ENCODE measurements at places on chromosomes 3 and 15.

DNA sequence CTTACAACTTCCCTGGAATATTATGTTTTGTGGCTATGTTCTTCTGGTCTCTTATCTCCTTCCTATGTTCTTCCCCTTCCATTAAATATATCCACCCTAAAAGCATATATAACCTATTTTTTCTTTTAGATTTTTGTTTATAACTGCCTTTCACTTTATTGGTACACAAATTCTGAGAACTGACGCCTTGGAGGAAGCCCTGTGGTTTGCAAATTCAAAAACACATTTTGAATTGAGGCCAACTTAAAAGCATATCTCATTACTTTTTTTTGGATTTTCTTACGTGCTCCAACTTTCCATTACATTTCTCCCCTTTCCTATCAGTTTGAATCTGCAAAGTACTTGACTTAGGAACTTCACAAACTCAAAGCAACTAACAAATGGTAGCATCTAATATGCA, 15.3 kb upstream of the COLQ start:
- DNase-seq: no peak

DNA sequence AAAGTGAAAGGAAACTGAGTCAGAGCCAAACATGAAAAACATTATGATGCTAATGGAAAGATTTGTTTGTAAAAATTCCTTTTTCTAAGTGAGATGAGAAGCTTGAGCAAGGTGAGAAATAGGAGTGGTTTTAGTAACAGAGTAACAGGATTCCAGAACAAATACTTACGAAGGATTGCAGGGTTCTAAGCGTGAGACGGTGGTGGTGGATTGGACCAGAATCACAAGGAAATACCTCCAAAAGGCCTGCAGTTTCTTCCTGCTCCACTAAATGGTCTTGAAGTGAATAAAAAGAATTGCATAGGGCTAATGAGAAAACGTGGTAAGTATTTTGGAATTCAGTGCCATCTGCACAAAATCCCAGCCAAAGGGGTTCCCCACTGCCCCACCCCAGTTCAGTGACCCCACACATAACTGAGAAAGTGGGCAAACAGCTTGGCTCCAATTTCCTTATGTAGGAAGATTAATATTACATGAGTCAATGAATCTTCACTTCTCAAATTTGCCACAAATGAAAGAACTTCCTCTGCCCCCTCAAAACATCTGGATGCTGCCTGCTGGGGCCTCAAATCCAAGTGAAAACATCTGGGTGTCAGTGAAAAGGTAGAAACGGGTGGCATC, 283.8 kb upstream of the NR2F2 start:
- no peak for DNase-seq

GRCh38 chr15:31403606-31404005, 77.0 kb downstream of the KLF13 start:
- DNase-seq: no peak

DNA sequence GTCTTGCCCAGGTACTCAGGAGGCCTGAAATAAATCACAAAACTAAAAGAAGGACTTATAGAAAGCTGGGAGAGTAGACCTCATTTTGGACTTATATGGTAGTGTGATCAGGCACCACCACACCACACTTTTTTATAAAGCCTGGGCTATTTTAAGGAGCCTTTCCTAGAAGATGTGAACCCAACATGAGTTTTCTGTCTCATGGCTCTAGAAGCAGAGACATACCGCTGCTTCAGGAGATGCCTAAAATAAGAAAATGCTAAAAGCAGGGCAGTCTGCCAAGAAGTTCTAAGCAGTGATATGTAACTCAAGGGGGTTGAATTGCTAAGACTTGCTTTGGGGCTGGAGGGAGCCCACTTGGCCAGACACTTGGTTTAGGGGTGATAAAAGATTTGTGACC, 49.6 kb downstream of the SUMF1 start:
- no peak for DNase-seq

GRCh38 chr15:76204109-76204845, 107.0 kb downstream of the ETFA start:
- no peak for DNase-seq

GRCh38 chr3:69791919-69792399, 52.7 kb downstream of the MITF start:
- DNase-seq: no peak

GRCh38 chr3:66904336-66904735, 93.8 kb upstream of the KBTBD8 start:
- no peak for DNase-seq

DNA sequence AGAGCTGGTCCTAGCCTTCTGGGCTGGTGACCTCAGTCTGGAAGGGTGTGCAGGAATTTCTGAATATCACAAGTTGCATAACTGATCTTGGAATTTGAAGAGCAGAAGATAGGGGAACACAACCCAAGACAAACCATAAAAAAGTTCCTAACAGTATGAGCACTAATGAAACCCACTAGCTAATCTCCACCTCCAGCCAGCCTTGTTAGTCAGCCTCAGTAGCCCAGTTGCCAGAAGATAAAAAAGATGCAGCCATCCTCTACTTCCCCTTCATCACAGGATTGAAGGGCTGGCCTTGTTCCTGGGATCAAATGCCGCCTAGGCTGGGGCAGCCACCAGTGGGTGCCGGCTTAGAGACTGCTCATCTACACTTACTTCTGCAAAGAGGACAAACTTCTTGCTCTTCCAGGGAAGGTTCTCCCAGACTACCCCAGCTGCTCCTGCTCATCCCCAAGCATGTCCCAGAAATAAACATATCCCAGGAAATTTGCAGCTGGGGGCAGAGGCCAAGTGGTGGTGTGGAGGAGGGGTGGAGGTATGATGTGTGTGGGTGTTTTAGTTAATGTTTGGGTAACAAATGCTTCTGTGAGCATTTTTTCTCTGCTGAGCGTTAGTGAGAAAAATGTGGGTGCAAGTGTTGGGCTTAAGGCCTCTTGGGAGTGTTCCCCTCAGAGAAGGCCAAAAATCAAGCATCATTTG, 9.2 kb upstream of the ITGA11 start:
- no peak for DNase-seq

DNA sequence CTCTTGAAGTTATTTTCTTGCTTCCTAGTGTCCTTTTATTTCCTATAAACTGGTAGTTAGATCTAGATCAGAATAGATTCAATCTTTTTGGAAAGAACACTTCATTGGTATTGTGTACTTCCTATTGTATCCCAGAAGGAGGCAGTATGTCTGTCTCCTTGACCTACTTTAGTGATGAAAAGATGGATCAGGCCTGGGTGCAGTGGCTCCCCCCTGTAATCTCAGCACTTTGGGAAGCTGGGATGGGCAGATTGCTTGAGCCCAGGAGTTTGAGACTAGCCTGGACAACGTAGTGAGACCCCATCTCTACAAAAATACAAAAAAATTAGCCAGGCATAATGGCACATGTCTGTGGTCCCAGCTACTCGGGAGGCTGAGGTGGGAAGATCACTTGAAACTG, 12.0 kb downstream of the BSN start:
- DNase-seq: no peak

DNA sequence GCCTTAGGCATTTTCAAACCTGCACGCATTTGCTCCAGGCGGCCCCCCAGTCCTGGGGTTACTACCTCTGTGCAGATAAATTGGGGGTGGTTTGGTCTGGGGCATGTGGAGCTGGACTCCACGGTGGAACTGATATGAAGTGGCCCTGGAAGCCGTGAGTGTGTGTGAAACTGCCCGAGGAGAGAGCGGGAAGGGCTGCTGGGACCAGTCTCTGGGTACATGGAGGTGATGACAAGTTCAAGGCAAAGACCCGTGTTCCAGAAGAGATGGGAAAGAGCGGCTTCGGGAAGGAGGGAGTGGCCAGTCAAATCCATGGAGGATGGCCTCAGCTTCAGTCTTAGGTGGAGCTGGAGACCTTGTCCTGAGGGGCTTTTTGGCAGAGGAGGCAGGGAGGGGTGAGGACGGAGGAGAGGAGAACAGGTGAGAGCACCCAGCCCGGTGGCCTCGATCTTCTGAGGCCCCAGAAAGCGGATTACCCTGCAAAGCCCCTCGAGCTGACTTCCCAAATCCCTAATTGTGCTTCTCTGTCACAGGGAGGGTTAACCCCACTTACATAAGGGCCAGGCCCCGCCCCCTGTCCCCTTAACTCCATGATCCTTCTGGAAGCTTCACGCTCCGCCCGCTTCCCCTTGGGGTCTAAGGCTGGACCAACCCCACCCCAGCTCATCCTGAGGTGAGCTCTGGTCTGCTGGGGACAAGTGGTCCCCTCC, 1.9 kb upstream of the NR2E3 start:
- no peak for DNase-seq

GRCh38 chr3:152574461-152575079, 260.4 kb upstream of the P2RY1 start:
- DNase-seq: peak; percentile 67

GRCh38 chr3:143586576-143586975, 261.7 kb downstream of the SLC9A9 start:
- no peak for DNase-seq

DNA sequence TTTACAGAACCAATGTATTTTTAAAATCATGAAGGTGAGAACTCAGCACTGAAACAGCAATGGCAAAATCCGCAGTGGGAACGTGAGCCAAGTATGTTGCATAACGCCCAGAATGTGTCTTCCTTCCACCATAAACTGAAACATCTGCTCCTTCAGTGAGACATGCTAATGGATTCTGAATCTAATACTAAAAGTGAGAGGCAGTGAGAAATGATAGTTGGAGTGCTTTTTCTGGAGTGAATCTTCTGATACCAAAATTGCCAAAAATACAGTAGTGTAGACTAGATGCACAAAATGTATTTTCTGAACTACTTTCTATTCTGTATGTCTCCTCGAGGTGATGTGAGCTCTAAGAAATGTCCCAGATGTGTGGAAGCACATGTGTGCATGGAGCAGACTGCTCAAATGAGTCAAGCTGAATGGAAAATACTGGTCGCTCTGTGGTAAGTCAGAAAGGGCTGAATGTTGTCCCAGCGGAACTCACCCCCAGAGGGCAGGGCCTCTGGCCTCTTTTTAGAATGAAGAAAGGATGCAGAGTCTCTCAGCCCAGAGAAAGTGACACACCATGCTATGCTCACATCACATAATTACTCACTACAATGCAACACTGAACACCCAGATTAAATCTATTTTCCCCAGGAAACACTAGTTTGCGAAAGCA, 73.0 kb downstream of the ATP10A start:
- DNase-seq: no peak

GRCh38 chr3:128060473-128061381, 8.5 kb downstream of the SEC61A1 start:
- DNase-seq: no peak

- DNase-seq: no peak
These were observed 27.0 kb downstream of the CRYGS start for GRCh38 chr3:186517218-186517617.

DNA sequence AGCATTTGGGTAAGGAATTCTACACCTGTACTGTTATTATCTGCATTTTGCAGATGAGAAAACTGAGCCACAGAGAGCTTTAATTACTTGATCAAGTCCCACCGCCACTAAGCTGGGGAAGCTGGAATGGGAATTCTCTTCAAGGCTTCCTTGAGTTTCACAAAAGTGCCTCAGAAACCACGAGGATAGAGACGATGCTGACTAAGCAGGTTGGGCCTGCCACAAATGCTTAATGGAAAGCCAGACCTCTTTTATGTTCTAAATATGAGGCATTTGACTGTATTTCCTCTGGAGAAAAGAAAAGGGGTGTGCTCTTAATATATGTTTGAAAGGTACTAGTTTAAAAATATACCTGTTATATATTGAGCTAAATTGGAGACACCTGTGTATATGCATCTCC, 34.7 kb downstream of the ADAMTS9 start:
- no peak for DNase-seq

DNA sequence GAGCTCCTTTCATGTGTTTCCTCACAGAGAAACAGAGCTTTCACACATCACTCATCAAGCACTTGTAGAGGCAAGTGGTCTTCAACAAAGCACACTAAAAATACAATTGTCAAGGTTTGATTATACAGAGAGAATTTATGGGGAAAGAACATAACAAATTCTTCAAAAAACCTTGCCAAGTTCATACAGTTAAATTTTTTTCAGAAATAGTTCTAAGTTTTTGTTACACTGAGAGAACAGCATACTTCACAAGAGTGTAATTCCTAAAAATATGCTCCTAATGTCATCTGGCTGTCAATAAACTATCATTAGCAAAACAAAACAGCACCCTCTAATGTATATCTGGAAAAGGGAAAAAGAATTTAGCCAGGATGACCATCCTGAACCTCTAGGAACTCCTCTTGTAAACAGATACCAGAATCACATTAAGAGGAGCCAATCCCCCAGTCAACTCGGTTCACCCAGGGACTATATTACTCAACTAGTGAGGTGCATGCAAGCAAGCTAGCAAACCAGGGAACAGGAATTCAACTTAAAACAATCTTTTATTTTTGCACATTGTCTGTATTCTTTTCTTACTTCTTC, 63.3 kb downstream of the RAD18 start:
- no peak for DNase-seq

- peak; percentile 52 for DNase-seq
These were observed 602 bp upstream of the BAHD1 start for GRCh38 chr15:40439960-40440742.

DNA sequence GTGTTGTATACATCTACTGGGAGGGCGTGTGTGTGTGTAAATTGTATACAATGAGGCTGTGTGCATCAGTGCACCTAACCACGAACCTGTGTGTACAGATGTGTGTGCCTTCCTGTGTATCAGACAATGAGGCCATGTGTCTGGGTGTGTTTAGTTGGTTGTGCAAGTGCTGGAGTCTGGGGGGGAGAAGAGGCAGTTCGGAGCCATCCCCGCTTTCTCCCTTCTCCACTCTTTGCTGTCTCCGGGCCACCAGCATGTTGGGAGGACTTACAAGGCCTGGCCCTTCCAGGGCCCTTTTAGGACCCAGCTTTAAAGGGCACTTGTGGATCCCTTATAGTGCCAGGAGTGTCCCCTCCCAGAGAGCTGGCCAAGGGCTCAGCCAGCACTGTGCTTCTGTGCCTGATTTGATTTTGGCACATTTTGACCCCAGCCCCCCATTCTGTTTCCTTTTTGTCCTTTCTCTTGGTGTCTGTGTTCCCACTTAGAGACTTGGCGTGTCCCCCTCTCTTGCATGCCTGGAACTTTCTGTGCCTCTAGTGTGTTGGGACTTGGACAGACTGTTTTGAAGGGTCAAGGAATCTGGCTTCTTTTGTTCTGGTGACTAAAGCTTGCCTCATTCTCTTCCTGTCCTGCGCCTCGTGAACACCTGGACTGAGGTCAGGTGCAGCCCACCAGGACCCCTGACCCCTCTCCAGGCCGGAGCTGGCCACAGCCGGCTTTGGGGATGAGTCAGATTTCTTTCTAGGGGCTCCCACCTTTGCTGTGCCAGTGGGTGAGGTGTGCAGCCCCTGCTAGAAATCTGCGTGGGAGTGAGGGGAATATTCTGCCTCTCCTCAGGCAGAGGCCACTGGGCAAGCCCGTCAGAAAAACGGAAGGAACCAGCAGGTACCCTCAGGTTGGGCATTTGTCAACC, 1.5 kb downstream of the CTDSPL start:
- no peak for DNase-seq

DNA sequence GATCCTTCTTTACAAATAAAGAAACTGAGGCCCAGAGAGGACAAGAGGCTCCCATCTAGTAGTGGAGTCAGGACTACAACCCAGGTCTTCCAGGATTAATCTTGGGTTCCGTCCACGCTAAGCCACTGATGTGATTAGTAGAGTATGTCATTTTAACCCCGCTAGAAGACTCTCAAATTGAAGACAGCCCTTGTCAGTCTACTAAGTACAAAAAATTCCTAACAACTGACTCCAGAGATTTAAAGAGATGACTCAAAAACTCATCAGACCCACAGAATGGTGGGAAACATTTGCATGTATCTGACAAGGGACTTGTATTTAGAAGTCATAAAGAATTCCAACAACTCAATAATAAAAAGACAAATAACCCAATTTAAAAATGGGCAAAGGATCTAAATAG, 145.3 kb downstream of the CNTN3 start:
- DNase-seq: no peak

GRCh38 chr3:137641879-137642704, 122.0 kb upstream of the SOX14 start:
- no peak for DNase-seq

- DNase-seq: no peak
These were observed 496.1 kb downstream of the FOXP1 start for GRCh38 chr3:71087143-71088018.
